Renal cortical epithelial cell (primary cell): ENCODE measurements at places on chromosomes 5 and 9. TPM values are rescaled to one million over a fixed set of nuclear protein-coding genes. Genes with fewer than 3 reads are reported as not detected.

- DNase-seq: no peak
Measured at GRCh38 chr9:14899042-14899814, 11.0 kb downstream of the FREM1 start.

DNA sequence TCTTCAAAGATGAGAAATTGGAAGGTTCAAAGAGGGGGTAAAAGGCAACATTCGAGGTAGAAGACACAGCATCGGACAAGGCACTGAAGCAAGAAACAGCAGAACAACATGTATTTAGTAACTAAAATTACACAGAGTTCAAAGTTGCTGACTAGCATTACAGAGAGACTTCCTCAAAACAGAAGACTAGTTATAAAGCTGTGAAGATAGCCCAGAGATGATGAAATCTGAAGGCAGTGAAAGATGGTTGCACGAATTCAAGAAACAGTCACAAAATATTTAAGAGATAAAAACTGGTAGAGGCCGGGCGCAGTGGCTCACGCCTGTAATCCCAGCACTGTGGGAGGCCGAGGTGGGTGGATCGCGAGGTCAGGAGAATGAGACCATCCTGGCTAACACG lies 16.3 kb downstream of the MAPKAP1 start:
- DNase-seq: no peak

GRCh38 chr9:34114436-34114835 lies 12.1 kb downstream of the DCAF12 start:
- DNase-seq: peak; percentile 46

The COL23A1 gene
- total RNA-seq: 0.40 TPM in 1 of 2 replicates, not detected in the other

The TSSK1B gene
- total RNA-seq: 0.55 TPM in 1 of 2 replicates, not detected in the other

DNA sequence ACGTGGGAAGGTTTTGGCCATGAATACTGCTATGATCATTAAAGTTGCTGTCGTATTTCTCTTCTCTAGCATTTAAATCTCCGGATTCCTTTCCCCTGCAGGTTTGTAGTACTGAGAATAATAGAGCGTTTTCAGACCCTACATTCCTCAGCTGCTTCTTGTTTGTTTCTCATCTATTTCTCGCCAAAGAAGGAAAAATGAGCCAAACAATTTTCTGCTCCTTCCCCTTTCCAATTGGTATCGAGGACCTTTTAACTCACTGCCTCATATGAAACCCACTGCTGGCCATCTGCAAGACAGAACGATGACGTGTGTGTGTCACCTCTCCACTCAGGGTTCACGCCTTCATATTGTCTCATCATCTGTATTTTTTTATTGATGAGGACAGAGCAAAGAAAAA lies 689.4 kb upstream of the WWC1 start:
- DNase-seq: no peak

The ST8SIA4 gene
- 0.17 and 3.9 TPM in 2 replicates for total RNA-seq

DNA sequence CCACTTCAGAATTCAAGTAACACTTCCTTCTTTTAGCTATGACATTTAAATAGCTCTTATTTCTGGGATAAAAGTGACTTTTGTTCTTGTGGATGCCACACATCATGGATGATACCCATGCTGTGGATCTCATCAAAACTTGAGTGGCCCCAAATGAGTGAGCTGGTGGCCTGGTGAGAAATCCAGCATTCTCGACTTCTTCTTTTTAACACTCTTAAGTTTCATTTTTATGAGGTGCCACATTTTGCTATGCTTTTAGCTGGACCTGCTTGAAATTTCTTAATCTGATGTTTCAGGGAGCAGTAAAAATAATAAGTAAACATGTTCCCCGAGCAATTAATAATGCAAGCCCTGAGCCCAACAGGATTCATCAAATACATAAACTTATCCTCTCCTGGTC lies 384.8 kb upstream of the MEF2C start:
- DNase-seq: no peak

GRCh38 chr5:134993161-134993560 lies 25.5 kb downstream of the CATSPER3 start:
- no peak for DNase-seq

The BHMT gene
- total RNA-seq: 2.8 and 4.4 TPM in 2 replicates

The HAND1 gene
- total RNA-seq: not detected in 2 replicates

The SURF4 gene
- total RNA-seq: 284 and 363 TPM in 2 replicates

The LHX3 gene
- total RNA-seq: not detected in 2 replicates

GRCh38 chr9:107749787-107750444 lies 260.3 kb upstream of the KLF4 start:
- peak; percentile 82 for DNase-seq

- DNase-seq: no peak
Measured at GRCh38 chr9:94511955-94512265, 43.0 kb upstream of the PCAT7 start.

DNA sequence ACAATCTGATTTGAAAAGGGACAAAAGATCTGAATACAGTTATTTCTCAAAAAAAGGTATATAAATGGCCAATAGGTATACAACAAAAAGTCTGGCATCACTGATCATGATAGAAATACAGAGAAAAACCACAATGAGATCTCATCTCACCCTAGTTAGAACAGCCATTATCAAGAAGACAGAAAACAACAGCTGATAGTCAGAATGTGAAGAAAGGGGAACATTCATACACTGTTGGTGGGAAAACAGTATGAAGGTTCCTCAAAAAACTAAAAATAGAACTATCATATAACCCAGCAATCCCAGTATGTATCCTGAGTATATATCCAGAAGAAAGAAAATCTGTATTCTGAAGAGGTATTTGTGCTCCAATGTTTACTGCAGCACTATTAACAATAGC lies 75.7 kb upstream of the OR2K2 start:
- no peak for DNase-seq

DNA sequence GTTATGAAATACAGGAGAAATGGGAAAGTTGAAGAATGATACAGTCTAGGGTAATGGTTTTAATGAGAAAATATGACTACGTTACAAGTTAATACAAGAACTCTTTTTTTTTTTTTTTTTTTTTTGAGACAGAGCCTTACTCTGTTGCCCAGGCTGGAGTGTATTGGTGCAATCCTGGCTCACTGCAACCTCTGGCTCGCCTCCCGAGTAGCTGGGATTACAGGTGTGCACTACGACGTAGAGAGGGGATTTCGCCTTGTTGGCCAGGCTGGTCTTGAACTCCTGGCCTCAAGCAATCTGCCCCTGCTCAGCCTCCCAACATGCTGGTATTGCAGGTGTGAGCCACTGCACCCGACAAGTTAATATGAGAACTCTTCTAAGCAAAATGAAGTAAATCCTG lies 77.1 kb upstream of the SELENOP start:
- DNase-seq: no peak

The SNX24 gene
- 47.5 and 60.3 TPM in 2 replicates for total RNA-seq

- peak; percentile 51 for DNase-seq
Measured at GRCh38 chr5:111707630-111708164, 49.3 kb downstream of the NREP start.

- DNase-seq: no peak
Measured at GRCh38 chr5:138961221-138961620, 86.1 kb upstream of the LRRTM2 start.

The SCGB3A1 gene
- not detected in 2 replicates for total RNA-seq

- DNase-seq: peak; percentile 6
Measured at GRCh38 chr5:117568622-117569021, 994.0 kb upstream of the SEMA6A start.

The ZFP2 gene
- total RNA-seq: 1.2 and 6.4 TPM in 2 replicates

GRCh38 chr5:55558484-55558883 lies 23.7 kb upstream of the PLPP1 start:
- DNase-seq: no peak

DNA sequence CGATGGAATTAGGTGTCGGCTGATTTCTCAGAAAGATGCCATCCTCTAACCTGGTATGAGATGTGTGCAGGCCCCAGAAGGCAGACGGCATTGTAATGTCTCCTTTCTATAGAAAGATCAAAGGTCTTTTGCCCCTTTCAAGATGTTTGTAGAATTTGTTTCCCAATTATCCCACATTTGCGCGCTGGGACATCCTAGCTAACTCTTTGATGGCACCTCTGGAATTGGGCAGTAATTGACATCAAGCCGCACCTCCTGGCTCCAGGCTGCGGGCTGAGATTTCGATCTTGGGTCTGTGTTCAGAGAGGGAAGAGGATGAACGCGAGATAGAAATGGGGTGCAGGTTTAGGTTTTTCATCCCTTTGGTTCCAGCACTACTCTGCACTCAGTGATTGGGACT lies 84.8 kb upstream of the LMX1B start:
- no peak for DNase-seq

DNA sequence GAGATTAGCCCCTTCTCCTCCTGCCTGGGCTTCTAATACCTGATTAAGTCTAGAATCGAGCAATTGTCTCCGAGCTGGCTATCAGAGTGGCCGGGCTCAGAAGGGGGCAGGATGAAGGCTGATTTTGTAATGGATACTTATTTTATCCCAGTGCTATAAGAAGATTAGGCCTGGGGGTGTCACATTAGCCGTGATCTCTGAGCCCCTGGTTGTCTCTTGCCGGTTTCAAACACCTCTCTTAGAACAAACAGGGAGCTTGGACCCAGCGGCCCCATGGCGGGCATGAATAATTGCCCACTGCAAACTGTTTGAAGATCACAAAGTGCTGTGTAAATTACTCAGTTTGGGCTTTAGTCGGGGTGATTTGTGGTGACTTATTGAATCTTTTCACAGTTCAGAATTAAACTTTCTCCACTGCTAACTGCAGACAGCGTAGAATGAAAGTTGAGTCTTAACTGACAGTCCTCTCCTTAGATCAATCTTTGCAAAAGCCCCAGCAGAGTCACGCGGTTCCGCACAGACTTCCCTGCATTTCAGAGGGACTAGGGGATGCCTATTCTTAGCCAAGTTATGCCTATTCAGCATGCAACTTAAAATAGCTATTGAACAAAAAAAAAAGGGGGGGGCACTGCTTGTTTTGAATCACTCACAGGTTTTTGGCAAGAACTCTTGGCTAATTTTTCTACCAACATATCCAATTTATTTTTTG lies 200.6 kb upstream of the IRX1 start:
- DNase-seq: no peak

DNA sequence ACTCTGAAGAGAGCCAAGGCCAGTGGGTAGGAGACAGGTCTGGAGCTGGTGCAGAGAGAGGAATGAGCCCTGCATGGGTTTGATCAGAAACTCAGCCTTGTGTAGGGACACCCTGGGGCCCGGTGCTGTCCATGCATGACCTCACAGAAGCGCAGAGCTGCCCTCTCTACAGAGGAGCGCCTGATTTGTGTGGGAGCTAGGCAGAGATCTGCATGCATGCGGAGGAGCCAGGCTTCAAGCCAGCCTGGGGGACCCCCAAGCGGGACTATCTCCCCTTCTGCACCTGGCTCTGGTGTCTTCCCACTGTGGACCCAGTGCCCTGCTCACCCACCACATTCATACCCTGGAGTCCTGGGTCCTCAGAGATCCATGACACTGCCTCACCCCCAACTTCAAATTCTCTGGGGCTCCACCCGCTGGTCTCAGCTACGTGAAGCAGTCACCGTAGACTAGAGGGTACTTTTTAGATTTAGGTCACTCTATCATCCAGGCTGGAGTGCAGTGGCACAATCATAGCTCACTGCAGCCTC lies 2.6 kb upstream of the LCN2 start:
- DNase-seq: no peak

GRCh38 chr9:31700252-31701045 lies 684.0 kb upstream of the ACO1 start:
- peak; percentile 40 for DNase-seq

DNA sequence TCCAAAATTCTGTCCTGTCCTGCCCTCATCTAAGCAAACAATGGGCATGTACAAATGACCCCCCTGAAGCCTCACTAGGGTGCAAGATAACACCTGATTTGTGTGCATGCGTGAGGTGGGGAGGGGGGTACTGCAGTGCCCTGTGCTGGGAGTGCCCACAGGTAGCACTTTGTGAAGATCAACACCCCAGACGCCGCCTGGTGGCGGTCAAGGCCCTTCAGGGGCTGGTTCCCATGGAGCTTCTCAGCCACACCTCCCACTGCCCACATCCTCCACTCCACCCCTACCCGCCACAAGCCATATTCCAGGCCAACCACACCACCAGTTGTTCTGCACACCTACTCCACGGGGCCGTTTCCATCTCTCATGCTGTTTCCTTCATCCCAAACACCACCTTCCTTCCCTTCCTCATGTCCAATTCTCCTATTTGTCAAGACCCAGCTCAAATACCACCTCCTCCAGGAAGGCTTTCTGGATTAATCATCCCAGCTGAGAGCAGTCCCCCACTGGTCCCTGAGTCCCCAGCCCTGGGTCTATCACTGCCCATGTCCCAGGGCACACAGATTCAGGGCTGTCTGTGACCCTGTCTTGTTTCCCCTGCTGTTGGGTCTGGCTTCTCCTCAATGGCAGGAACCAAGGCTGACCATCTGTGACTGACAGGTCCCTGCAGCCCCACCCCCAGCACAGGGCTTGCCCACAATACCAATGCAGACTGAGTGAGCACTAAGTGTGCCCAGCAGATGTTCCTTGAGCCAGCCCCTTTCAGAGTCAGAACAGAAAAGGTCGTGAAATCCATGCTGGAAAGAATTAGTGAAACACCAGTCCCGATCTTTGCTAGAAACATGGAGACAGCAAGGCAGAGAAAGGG lies 178.4 kb downstream of the PAX5 start:
- no peak for DNase-seq

DNA sequence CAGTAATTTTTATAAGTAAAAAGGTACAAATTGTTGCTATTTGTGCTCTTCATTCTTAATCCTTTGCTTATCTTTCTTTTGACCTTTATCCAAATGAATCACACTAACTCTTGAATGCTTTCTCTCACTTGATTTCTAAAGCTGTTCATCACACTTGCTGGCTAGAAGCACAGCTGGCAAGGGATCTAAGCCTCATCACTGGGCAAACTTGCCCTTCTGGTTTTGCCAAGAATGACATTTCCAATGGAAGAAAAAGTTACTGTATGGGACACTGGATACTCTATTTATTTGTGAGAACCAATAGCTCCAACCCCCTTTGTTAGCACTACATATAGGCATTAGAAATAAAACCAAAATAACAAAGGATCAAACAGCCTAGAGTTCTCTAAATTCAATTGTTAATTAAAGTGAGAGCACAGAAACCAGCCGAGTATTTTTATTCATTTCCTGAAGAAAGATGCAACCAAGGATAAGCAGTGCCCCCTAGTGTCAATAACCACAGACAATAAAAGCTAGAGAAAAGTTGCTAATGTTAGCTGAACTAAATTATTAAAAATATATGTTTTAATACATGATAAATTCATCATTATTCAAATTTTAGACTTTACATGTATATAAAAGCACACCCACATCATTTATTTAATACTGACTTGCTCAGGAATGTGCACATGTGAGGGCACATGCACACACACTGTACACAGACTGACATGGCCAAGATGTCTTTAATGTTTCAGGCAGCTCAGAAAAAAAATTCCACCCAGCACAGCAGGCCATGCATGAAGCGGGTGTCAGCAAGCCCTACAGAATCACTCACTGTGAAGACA lies 59.8 kb upstream of the POU5F2 start:
- DNase-seq: peak; percentile 56

The FAM221B gene
- not detected in 2 replicates for total RNA-seq
